ENCODE measurements at places on chromosomes 16 and 17. TPM values are rescaled to one million over a fixed set of nuclear protein-coding genes. Genes with fewer than 3 reads are reported as not detected.

The PPP1R27 gene
- not detected for total RNA-seq

The MT1G gene
- total RNA-seq = 413 TPM

GRCh38 chr16:81597079-81597658, 152.6 kb downstream of the CMIP start:
- H3K4me3 ChIP-seq = no peak overlapping the region
- H3K27ac ChIP-seq = no peak overlapping the region
- H3K36me3 ChIP-seq = no peaks in the 10 kb centered on the region

DNA sequence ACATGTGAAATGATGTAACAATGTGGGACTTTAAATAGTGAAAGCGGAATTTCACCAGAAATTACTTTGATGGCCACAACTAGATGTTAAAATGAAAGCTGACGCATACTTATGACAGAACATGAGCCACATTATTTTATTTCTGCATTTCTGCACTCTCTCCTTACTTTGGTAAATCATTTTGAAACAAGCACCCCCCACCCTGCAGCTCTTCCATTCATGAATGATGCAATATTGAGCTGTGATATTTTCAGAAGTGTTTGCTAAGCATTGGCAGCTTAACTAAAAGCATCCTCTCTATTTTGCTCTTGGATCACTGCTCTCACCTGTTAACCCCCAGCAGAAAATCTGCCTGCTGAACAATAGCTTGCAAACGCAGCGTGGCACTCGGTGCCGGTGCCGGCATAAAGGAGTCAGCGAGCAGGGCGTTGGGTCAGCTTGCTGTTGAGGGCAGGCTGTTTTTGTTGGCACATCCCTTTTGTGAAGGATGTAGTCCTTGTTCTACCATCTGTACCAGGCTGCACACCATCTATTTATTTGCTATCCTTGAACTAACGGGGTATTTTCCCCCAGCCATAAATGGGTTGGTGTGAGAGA, 30.8 kb upstream of the CBLN1 start:
- no peak for DNase-seq
- no peaks in the 10 kb centered on the region for H3K4me1 ChIP-seq
- no peak overlapping the region for H3K27ac ChIP-seq
- H3K36me3 ChIP-seq = no peaks in the 10 kb centered on the region

DNA sequence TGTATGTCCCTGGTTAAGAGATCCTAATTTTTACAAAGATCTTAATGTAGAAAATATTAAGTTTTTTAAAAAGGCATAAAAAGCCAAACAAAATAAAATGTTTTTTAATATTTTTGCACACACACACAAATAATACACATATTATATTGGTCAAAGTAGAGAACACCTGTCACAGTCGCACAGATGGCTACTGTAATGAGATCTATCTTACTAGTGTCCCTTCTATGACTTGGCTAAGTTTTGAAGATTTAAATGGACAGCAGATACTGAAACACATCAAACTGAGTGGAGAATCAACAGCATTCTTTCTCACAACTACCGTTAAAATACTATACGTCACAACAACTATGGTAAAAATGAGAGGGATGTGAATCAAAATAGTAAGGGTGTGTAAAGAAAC, 83.4 kb downstream of the HELZ start:
- no peak overlapping the region for H3K4me3 ChIP-seq
- peaks cover 4% of the 10 kb centered on the region for H3K4me1 ChIP-seq
- H3K27ac ChIP-seq = no peak overlapping the region
- no peaks in the 10 kb centered on the region for H3K27me3 ChIP-seq

GRCh38 chr17:15108992-15109391, 156.1 kb downstream of the PMP22 start:
- H3K27me3 ChIP-seq = no peaks in the 10 kb centered on the region
- DNase-seq = no peak
- peaks cover 8% of the 10 kb centered on the region for H3K4me1 ChIP-seq
- H3K4me3 ChIP-seq = no peak overlapping the region
- H3K27ac ChIP-seq = no peak overlapping the region
- H3K36me3 ChIP-seq = no peaks in the 10 kb centered on the region

DNA sequence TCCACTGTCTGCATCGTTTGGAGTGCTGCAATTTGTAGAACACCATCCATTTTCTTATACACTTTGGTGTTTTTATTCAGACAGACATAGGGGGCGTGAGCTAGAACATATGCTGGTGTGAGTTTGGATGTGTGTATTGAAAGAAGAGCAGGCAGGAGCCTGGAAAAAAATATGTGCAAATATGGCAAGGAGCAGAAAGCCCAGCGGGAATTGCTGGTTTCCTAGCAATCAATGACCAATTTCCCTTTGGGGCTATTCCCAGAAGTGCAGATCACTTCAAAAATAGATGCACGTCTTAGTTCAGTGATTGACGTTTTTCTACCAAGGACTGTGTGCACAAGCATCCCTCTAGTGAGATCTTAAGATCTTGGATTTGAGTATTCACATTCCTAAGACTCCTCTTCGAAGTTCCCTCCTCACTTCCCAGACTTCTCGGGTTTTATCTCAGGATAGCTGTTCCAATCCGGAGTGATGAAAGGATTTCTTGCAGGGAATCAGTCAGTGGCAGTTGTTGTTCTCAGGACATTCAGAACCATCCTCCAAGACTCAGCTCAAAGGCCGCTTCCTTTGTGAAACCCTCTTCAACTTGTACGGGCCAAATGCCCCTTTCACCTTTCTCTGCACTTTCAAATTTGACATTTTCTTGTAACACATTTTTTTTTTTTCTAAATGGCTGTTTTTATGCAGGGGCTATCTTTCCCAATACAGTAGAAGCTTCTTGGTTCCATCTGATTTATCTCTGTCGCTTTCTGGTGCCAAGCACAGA, 268.7 kb upstream of the ASIC2 start:
- no peaks in the 10 kb centered on the region for H3K36me3 ChIP-seq
- no peak for DNase-seq
- H3K4me3 ChIP-seq = no peak overlapping the region
- no peak overlapping the region for H3K27ac ChIP-seq
- no peaks in the 10 kb centered on the region for H3K27me3 ChIP-seq

Measured in body of pancreas (tissue), 4 donors.